ENCODE measurements at places on chromosomes 4 and X.

- no peak for DNase-seq
Observed at GRCh38 chr4:108166441-108167315, 2.1 kb downstream of the LEF1 start.

DNA sequence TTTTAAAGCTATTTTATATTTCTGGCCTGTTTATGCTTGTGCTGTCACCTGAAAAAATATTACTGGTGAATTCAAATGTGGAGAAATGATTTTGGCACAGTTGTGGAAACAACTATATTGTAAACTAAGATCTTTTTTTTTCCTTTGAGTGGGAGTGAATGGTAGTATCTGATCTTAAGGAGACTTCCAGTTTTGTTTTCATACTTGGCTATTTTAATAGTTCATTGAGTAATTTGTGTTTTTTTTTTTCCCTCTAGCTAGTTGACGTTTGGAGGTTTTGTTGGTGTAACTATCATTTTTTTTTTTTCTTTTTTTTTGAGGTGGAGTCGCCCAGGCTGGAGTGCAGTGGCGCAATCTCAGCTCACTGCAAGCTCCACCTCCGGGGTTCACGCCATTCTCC is 10.5 kb downstream of the STAG2 start:
- no peak for DNase-seq

DNA sequence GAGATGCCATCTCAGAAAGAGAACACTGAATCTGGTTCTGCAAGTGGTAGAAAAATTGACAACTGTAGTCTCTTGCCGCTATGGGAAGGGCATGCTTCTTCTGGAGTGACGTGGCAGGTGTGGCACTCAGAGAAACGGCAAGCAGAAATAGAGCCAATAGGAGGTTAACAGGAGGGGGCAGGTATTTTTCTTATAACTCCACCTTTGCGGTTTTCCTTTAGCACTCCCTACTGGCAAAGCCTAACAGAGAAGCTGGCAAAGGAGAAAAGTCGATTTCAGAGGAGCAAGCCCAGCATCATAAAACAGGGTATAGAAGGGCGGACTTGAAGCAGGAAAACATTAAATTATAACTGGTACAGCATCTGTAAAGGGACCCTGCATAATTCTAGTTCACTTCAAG is 1382.2 kb downstream of the PCDH18 start:
- DNase-seq = no peak

GRCh38 chrX:86964321-86964720 is 553.3 kb upstream of the KLHL4 start:
- DNase-seq = no peak

DNA sequence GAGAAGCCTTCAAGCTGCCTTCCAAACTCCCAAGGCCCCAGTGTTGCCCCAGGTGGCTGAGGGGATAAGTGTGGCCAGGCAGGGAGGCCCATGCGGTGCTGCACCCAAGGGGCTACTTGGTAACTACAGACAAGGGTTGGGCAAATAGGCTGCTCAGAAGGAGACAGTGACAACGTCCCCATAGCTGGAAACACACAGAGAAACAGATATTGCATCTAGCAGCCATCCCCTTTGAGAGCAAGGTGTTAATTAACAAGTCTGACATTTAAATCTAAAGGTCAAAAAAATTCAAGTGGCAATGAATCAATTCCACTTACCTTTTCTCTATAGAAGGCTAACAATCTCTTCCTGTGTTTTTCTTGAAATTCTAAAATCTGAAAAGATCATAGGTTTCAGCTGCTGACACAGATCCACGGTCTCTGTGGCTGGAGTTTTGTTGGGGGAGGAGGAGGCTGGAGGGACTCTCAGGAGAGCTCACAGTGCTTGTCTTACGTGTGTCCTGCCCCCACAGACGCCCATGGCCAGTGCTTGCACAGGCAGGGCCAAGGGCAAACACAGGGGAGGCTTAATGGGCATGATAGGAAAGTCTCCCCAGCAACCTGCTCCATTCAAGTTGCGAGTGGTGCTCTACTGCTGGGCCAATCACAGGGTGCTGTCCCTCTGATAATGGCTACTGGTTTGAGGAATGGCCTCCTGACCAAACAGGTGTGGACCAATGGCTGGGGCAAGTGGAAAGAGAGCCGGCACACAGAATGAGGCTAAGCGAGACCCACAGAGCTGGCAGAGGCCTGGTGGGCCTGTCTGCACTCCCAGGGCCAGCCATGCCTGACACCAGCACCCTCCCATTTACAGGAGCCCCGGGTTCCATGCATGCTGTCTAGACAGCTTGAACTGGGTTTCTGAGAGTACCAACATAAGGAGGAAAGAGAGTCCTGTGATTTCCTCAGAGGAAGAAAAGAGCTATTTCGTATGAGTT is 22.6 kb downstream of the RNF212 start:
- no peak for DNase-seq
